ENCODE measurements at places on chromosomes 1 and 21.
A peak's percentile ranks its signal among the peaks of the same experiment; 100 is the strongest.

GRCh38 chr1:91797164-91797563 lies 88.8 kb downstream of the TGFBR3 start:
- no peak for DNase-seq

DNA sequence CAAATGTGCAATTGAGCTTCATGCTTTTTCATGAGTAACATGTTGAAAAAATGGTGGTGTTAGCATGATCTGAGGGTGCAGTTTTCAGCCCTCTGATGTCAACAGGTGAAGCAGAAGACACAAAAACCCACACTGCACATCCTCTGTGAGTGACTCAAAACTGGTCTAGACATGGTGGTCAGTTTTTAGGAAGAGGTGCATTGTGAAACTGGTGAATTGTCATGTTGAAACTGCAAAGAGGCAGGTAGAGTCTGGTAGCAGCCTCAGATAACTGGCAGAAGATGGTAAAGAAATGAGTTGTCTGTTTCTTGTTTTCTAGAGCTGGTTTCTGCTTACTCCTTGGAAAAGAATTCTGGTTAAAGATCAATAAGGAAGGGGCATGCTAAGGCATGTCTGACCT lies 97.3 kb upstream of the HMCN1 start:
- no peak for DNase-seq

DNA sequence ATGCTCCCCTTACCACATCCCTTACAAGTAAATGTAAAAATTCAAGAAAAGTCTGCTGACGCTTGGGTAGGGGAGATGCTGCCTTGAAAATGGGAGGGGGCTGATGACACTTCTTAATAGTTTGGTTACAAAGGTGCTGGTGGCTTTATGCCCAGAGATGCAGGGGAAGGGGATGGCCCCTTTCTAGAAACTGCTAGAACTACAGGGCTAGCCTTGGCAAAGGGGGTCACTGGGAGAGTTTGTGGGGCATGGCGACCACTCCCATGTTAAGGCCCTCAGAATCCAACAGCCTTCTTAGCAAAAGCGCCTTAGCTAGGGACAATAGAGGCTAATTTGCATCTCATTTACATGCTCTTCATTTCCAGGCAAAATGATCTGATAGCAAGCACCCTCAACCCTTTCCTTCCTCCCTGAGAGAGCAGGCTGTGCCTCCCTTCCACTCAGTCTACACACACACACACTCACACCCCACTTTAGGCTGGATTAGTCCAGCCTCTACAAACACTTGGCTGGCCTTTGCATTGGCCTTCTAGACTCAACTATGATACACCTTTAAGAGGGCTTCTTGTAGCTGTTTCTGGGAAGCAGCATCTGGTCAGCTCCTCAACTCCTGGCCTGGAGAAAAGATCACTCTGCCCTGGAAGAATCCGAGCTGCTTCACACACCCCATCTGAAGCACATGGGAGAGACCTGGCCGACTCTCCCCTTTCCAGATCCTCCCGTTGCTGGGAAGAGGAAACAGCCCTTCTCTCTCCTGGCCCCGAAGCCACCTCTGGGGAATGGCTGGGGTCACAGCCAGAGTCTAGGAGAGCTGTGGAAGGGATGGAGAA lies 1.7 kb downstream of the SEMA6C start:
- peak; percentile 16 for DNase-seq

- DNase-seq, result peak; percentile 39
Measured at GRCh38 chr1:153355445-153356071, 2.1 kb upstream of the S100A9 start.

- DNase-seq, result peak; percentile 72
Measured at GRCh38 chr1:170674239-170674638, 10.3 kb downstream of the PRRX1 start.

GRCh38 chr21:38310646-38311485 lies 54.1 kb downstream of the KCNJ15 start:
- DNase-seq, result peak; percentile 62

GRCh38 chr1:201285846-201286245 lies 2.5 kb downstream of the PKP1 start:
- no peak for DNase-seq

- DNase-seq, result peak; percentile 98
Measured at GRCh38 chr1:219659684-219660083, 46.8 kb upstream of the ZC3H11B start.

GRCh38 chr21:41717573-41718330 lies 49.1 kb downstream of the RIPK4 start:
- no peak for DNase-seq

- peak; percentile 85 for DNase-seq
Measured at GRCh38 chr1:7220007-7220406, 434.8 kb downstream of the CAMTA1 start.

- DNase-seq, result no peak
Measured at GRCh38 chr1:212620293-212620692, 11.7 kb downstream of the ATF3 start.
